ENCODE measurements at places on chromosomes 12 and 14.

- DNase-seq: no peak
Observed at GRCh38 chr12:119949594-119949993, 39.4 kb upstream of the BICDL1 start.

DNA sequence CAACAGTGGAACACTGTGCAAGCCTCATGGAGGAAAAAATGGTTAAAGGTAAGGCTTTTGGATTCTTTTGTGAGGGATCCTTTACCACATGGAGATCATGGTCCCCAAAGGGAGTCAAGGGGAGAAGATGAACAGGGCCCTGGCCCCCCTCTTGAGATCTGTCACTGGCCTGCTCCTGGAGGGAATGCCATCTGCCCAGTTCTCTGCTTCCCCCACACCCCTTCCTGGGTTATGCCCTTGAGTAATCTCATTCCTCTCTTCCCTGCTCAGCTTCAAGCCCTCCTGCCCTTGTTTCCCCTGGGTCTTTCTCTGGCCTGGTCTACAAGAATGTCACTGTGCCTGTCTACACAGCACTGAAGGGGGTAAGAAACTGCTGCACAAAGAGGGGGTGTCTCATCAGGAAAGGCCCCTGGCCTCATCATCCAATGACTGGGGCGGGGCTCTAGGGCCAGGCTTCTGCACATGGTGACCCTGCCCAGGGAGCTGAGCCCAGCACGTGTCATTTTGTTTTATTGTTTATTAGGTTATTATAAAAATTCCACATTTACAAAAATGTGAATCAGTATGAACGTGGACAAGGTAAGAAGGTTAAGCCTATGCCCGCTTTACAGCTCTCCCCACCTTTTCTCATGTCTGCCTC lies 30.3 kb downstream of the PIGH start:
- DNase-seq: no peak

DNA sequence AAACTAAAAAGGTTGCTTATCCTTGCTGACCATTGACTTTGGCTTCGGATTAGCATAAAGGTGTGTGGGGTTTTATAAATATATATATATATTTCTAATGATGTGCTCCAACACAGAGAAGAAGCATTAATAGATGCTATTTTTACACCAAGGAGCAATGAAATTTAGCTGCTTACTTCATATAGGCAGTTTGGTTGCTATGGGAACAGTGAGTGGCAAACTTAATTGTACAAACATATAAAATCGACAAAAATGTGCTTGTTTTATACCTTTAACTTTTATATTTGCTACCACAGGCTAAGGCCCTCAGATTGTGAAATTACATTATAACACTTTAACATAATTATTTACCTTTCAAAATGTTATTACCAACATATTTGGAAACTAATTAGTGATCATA lies 303.4 kb downstream of the SEC23A start:
- no peak for DNase-seq

DNA sequence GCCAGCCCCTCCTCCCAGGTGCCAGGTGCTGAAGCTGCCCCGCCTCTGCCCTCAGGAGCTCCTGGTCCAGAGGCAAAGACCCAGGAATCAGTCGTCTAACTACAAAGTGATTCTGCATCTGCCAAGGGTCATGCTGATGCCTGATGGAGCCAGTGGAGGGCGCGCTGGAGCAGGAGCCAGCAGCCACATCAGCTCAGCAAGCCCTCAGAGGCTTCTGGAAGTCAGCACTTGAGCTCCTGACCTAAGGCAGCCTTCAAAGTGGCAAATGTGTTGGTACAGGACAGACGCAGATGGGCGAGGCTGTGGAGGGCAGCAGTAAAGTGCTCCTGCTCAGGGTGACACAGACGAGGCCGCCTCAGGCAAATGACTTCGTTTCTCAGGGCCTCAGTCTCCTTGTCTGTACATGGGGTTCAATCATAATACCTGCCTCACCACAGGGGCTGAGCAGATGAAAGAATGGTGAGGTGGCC lies 10.9 kb downstream of the C12orf43 start:
- DNase-seq: peak; percentile 59

DNA sequence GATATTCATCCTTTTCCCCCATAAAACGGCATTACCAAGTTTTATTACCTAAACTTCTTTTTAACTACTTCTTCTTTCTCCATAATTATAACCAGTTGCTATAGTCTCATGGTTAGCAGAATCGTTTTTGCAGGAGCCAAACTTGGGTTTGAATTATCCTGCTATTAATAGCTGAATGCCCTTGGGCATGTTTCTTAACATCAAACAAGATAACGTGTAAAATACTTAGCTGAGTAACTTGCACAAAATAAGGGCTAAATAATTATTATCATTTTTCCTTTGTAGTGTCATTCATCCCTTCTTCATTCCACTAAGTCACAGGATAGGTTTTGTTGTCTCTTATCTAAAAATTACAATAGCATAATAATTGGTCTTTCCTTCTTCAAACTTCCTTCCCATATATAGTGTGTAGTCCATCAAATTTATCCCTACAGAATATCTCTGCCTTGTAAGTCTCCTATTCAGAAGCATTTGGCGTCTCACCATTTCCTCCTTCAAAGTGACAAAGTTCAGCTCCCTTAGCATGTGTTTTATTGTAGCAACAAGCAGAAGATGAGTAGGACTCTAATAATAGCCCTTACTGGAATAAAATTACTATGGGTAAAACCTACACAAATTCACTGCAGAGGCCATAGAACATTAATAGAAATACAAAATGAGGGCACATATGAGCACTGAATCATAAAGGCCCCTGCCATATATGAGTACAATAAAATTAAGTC lies 63.8 kb downstream of the FAR2 start:
- no peak for DNase-seq

Measured in epithelial cell of esophagus (primary cell).